ENCODE measurements at places on chromosomes 13 and 19.

- no peak for DNase-seq
Observed at GRCh38 chr19:23262920-23263319, 12.7 kb upstream of the ZNF724 start.

GRCh38 chr13:66805657-66806056 lies 424.5 kb downstream of the PCDH9 start:
- DNase-seq: no peak

GRCh38 chr13:75507027-75508001 lies 25.3 kb upstream of the TBC1D4 start:
- DNase-seq: no peak

- no peak for DNase-seq
Observed at GRCh38 chr19:33654840-33655508, 33.2 kb downstream of the CHST8 start.

DNA sequence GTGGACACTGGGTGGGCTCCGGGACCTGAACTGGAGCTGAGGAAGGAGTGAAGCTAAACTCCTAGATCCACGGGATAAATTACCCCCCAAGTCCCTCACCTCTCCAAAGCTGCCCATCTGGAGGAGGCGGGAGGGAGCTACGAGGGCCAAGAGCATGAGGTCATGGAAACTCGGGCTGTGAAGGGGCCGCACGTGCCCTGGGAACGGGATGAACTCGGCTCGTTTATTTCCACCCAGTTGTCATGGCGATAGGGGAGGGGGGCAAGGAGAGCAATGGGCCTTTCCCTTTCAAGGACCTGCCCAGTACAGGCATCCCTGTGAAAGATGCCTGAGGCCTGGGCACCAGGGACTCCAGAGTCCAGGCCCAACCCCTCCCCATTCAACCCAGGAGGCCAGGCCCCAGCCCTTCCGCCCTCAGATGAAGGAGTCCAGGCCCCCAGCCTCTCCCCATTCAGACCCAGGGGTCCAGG lies 3.8 kb downstream of the PPP1R12C start:
- no peak for DNase-seq
